ENCODE measurements at places on chromosomes 7 and 10.

DNA sequence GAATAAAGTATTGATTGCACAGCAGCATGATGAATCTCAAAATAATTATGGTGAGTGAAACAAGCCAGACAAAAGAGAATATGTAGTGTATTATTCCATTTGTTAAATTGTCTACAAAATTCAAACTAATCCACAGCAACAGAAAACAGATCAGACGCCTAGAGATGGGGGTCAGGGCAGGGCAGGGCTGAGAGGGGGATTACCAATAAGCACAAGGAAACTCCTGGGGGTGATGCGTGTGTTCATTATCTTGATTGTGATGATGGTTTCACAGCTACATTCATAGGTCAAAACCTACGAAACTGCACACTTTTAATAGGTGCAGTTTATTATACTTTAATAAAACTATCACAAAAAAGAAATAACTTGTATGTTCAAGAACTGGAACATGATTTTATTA lies 132.7 kb upstream of the CDK6 start:
- DNase-seq = no peak

- DNase-seq = no peak
Measured at GRCh38 chr10:133458710-133459453, 5.1 kb downstream of the SCART1 start.

GRCh38 chr7:139718859-139719258 lies 58.9 kb downstream of the HIPK2 start:
- DNase-seq = no peak

- no peak for DNase-seq
Measured at GRCh38 chr7:77752016-77752415, 46.2 kb downstream of the TMEM60 start.

- no peak for DNase-seq
Measured at GRCh38 chr7:149126662-149127266, 640 bp upstream of the ZNF425 start.

DNA sequence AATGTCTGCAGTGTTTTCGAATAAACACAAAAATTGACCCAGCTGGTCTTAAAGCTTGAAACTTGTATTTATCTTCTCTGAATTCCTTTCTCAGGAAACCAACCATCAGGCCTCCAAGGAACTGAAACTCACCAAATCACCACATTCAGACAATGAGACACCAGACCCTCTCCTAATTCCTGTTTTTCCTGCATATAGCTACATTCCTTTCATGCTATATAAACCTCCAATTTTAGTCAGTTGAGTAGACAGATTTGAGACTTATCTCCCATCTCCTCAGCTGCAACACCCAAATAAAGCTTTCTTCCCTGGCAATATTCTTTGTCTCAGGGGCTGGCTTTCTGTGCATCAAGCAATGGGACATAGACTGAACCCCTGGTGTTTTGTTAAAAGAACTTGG lies 317.0 kb downstream of the CACNA2D1 start:
- DNase-seq = no peak

- DNase-seq = no peak
Measured at GRCh38 chr7:153628406-153628805, 423.8 kb upstream of the DPP6 start.

GRCh38 chr10:124341768-124342135 lies 77.0 kb downstream of the OAT start:
- no peak for DNase-seq

- no peak for DNase-seq
Measured at GRCh38 chr7:124635416-124635815, 130.2 kb downstream of the GPR37 start.

- no peak for DNase-seq
Measured at GRCh38 chr7:85070967-85071628, 115.8 kb downstream of the SEMA3D start.

DNA sequence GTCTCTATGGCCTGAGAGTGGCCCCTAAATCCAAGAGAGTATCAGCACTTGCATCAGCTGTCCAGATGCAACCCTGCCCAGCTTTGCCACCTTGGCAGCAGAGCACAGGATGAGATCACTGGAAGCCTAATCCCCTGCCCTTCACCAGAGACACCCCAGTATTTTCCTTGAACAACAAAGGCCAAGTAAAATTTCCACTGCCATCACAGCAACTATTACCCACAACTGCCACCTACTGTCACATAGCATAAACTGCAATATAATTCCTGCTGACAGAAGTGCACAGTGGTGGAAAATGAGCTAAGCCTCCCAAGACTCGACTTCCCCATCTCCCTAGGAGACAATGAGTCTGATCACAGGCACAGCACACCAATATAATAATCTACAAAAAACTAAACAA lies 462.8 kb upstream of the ZWINT start:
- no peak for DNase-seq

DNA sequence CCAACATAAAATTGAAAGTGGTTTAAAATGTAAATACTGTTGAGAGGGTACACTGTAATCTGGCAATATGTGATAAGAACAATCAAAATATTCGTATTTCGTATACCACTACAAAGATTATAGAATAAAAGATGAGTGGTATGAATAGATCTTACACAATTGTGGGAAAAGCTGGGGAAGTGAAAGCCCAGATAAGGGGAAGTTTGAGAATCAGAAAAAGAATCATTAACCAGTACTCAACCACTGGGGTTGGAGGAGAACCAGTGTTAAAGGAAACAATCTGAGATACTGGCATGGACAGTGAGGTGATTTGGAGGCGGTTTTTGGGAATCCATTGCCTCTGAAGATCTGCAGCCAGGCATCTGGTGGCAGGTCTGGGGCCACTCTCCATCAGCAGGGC lies 59.7 kb upstream of the CDK14 start:
- DNase-seq = no peak

DNA sequence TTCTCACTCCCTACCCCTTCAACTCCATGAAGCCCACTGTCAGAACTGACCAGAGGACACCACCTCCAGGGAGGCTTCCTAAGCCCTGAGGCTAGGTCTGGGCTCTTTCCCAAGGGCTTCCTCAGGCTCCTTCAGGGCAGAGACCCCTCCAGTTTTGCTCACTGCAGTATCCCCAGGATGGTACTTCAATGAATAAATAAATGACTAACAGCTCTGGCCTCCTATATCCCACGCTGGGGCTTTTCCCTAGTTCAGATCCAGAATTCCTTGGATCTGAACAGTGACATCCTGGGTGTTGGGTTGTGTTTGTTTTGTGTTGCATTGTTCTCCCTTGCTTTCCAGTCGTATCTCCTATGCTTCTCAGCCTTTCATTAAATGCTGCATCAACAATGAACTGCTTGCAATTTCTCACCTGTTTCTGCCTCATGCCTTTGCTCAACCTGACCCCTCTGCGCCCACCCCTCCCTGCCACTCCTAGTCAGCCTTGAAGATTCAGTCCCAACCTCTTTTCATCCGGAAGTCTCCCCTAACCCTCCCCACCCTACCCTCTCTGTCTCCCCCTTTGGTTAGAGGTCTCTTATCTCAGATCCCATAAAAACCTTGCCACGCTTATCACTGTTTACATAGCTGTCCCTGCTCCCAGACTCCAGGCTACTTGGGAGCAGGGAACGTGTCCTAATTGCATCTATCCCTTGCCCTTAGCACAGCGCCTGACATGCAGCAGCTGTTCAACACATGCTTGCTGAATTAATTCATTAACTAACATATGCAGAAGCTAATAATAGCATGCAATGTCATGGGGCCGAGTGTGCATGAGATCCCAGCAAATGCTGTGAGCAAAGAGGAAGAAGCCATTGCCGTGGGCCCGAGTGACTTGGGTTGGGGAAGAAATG lies 41.7 kb downstream of the PPP1R3C start:
- peak; percentile 62 for DNase-seq

GRCh38 chr10:42875798-42876341 lies 93.3 kb downstream of the BMS1 start:
- DNase-seq = no peak

DNA sequence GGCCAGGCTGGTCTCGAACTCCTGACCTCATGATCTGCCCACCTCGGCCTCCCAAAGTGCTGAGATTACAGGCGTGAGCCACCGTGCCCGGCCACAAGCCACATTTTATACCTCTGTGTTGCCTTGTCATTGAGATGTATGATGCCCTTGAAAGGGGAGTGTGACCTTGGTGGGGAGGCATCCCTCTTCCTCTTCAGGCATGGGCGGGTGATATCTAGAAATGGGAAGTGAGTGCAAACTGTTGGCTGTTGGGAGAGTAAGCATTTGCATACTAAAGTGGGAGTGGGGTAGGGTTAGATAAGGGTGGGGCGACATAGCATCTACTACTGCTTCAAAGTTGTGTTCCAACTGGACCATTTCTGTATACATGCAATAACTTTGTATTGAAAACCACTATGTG lies 20.1 kb downstream of the RP9 start:
- DNase-seq = no peak

- DNase-seq = no peak
Measured at GRCh38 chr7:92753614-92754013, 82.8 kb downstream of the CDK6 start.

DNA sequence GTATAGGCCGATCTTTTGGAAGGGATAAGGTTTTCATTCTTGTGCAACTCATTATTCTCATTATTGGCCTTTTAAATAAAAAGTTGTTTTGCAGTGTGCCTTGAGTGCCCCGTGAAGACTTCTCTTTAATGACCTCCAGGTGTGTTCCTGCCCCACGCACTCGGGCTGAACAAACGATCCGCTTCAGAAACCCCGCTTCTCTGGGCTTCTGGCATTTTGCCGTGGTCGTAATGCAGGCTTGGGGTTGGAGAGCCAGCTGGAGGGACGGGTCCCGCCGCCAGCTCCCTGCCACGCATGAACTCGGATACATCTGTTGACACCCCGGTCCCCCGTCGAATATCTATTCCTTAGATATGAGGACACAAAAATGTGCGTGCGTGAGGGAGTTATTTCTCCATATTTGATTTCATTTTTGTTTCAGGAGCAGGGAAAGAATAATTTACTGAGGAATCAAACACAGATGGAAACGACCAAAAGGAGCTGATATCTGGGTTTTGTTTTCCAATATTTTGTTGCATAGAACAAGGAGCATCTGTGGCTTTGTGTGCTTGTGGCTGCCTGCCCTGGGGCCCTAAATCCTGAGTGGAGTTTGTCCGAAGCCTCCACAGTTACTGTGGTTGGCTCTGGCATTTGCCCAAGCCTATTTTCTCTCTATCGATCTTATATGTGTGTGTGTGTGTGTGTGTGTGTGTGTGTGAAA lies 17.0 kb upstream of the TTYH3 start:
- DNase-seq = no peak

DNA sequence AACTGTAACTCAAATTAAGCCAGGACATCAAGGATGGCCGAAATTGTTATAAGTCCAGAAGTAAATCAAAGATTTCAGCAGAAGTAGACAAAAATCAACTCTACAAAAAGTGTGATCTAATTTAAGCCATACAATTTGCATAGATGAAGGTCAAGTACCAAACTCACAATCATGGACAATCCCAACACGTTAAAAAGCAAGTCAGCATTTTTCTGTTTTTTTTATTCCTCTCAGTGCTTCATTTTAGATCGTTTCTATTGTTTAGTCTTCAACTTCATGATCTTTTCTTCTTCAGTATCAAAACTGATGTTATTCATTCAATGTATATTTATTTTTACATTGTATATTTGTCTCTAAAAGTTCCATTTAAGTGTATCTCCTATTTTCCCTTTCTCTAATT lies 674.3 kb upstream of the PHF14 start:
- no peak for DNase-seq

- DNase-seq = no peak
Measured at GRCh38 chr10:50279489-50279888, 28.2 kb upstream of the ASAH2 start.

DNA sequence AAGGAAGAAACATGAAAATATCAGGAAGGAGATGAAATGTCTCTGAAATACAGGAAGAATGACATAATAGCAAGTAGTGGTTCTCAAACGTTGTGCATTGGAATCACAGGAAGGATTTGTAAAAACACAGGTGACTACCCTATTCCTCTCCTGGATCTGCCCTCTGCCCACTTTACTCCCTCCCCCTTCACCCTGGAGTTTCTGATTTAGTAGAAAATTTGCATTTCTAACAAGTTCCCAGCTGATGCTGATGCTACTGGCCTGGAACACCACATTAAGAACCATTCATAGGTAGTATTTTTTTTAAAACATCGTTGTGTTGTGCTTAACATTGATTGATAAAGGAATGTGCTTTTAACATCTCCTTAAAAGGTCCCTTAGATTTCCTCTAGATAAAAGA lies 130.9 kb downstream of the PHF14 start:
- no peak for DNase-seq
